ENCODE measurements at places on chromosomes 11 and 22.
A peak's percentile ranks its signal among the peaks of the same experiment; 100 is the strongest.

- no peak for DNase-seq
These were observed 107.1 kb upstream of the PARVA start for GRCh38 chr11:12270215-12270797.

DNA sequence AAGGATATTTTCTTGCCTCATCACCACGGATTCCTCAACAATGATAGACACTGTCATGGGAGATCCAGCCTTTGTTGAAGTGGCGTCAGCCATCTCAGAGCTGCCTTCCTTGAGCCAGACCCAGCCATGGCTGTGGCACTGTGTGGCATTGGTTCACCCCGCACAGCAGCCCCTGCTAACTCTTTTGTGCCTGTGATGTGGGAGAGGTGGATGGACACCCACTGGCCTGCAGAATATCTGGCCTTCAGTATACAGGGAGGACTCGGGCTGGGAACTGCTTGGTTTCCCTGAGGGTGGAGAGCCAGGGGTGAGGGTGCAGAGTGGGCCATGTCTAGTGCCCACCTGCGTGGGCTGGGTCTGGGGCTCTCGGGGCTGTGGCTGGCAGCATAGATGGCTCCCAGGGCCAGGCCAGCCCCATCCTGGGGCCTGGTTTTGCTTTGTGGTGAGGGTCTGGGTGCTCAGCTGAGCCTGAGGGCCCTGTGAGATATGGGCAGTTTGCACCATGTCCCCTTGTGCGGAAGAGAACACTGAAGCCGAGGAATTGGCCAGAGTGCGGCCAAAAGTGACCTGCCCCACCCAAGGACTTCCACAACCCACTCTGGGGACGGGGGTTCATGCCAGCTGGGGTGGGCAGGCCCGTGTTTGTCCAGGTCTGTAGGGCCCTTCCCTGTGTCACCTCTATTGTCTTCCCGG lies 6.1 kb downstream of the CLDN5 start:
- DNase-seq, result no peak

DNA sequence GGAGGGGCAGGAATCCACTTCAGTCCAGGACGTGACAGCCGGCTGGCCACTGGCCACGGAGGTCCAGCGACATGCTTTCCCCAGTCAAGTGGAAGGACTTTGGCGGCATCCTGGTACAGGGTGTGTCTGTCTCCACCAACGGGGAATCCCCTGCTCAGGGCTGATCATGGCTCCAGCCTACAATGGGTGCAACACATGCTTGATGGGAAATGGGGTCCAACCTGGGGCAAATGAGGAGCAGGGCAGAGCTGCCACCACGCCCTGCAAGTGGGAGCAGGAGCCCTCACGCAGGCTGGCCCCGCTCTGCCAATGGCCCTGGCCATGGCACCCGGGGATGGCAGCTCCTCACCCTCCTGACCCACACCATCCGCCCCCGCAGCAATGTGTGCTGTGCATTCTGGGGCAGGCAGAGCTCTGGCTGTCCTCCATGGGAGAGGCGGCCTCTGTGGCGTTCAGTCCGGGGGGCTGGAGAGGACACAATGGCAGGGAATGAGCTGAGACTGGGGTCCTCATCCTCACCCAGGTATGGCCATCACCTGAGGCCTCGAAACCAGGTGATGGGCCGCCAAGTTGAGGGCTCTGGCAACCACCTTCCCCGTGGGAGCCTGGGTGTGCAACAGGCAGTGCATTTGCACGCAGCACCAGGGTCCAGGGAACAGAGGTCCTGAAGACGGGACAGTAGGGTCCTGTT lies 5.8 kb upstream of the SEPTIN5 start:
- no peak for DNase-seq

GRCh38 chr11:45079943-45080719 lies 66.3 kb upstream of the PRDM11 start:
- no peak for DNase-seq

DNA sequence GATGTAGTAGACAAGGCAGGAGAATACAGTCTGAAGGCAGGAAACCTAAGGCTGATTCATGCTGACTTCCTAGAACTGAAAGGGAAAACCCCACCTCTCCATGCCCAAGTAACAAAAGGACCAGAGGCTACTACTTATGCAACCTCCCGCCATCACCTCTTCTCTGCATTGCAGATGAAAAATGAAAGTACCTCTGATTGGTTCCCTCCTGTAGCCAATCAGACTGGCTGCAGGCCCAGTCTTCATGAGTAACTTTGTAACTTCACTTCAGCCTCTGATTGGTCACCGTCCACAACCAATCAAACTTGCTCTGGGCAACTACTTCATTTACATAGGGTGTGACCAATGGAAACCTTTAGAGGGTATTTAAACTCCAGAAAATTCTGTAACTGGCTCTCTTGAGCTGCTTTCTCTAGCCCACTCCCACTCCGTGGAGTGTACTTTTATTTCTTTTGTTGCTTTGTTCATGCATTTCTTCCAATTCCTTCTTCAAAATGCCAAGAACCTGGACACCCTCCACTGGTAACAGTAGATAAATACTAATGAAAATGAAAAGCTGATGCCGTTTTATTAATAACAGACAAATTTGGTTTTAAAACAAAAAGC lies 5.2 kb upstream of the MAP6 start:
- no peak for DNase-seq

GRCh38 chr11:70139785-70140410 lies 61.8 kb downstream of the ANO1 start:
- no peak for DNase-seq

DNA sequence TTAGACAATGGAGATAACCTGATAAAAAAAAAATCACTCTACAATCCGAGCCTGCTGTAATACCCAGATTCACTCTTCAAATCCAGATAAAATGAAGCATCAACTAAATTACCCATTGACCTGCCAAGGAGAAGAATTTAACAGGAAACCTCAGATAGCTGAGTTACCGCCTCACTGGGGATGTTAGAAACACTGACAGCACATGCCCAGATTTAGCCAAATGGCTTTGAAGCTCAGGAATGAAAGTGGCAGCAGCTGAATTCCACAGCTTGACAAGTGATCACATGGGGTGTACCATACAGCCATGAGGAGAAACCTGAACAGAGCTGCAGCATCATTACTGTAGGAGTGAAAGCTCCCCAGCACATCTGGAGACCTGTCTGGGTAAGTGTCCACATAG lies 807.6 kb downstream of the DLG2 start:
- no peak for DNase-seq

DNA sequence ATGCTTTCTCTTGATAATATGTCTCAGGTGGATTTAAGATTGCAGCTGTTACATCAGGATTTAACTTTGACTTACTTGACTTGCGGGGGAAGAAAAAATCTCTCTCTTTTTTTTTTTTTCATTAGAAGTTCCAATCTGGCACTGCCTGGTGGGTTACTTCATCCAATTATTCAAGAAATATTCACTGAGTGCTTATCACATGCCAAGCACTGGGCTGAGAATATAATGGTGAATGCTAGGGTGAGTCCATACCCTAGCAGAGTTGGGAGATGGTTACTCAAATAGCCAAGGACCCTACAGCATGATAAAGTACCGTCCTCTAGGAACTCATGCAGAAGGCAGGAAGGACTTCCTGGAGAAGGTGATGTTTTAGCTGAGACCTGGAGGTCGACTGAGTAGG lies 57.9 kb upstream of the EIF3D start:
- DNase-seq, result no peak

GRCh38 chr22:31120230-31120629 lies 2.5 kb upstream of the INPP5J start:
- no peak for DNase-seq

DNA sequence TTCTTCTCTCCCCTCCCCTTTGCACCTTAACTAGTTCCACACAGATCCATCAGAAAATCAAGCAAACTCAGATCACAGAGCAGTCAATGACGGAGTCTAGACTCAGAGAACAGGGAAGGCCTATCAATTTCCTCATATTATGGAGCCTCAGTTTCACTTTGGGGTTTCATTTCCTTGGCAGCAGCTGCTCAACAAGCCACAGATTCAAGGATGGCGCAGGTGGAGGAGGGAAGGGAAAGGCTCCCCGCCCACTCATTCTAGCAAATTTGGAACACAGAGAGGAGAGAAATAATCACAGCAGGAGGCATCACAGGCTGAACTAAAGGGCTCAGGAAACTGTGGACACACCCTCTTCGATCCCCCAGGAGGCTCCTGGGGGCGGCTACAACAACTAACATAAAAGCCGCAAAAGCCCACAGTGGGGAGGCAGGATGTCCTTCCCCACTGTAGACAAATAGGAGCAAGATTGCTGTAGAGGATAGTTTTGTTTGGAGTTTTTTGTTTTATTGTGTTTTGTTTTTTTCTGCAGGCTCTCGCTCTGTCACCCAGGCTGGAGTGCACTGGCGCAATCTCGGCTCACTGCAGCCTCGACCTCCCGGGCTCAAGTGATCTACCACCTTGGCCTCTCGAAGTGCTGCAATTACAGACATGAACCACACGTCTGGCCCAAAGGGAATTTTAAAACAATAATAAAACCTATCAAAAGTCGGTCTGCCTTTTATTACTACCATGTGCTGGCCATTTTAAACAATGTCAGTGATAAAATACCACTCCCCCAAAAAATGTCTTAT lies 3.4 kb downstream of the PLAAT3 start:
- DNase-seq, result peak; percentile 42

DNA sequence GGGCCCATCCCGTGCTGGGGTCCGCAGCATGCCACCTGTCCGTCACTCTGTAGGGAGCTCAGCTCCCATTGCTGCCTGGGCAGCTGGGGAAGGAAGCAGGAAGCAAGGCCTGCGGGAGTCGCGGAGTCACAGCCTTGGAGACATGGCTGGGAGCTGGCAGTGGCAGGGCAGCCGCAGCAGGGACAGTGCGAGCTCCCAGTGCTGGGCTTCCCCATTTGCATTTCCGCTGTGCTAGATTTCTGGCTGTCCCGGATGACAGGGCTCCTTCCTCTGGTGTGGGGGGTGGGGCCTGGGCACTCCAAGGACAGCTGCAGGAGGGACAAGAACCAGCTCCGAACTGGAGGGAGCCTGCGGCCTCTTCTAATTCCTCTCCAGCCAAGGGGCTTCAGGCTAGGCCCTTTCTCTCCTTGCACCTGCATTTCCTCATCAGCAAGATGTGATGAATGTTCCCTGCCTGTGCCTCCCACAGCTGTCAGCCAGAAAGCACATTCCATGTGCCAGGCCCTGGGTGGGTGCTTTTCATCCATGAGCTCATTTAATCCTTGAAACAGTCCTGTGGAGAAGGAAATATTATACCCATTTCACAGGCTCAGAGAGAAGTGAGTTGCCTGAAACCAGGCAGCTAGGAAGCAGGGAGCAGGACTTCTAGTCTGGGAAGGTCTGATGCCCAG lies 48.0 kb downstream of the MYO7A start:
- no peak for DNase-seq

- no peak for DNase-seq
These were observed 17.8 kb downstream of the MAFF start for GRCh38 chr22:38219632-38220031.

GRCh38 chr22:50547263-50547985 lies 1.7 kb downstream of the KLHDC7B start:
- no peak for DNase-seq

DNA sequence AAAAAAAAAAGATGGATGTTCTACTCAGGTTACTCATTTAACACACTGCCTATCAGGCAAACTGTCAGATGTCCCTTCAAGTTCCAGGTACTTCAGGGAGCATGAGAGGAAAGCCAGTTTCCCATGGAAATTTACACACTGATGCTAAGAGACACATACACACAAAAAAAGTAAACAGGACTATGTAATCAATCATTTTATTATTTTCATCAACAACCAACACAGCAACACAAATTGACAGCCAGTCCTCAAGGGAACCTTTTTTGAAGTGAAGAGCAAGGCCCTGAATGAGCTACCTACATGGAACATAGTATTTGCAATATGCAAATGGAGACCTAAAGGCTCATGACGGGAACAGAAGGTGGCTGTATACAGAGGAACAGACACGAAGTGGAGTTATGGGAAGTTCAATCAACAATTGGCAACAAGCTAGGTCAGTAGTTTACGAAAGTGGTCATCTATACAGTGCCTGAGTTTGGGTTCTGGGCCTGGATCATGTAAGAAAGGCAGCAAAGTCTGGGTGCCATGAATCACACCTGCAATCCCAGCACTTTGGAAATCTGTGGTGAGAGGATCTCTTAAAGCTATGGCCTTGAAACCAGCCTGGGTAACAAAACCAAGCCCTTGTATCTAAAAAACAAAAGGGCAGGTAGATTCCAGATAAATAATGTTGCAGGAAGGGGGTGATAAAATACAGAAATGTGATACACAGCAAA lies 12.6 kb upstream of the WDR74 start:
- no peak for DNase-seq

DNA sequence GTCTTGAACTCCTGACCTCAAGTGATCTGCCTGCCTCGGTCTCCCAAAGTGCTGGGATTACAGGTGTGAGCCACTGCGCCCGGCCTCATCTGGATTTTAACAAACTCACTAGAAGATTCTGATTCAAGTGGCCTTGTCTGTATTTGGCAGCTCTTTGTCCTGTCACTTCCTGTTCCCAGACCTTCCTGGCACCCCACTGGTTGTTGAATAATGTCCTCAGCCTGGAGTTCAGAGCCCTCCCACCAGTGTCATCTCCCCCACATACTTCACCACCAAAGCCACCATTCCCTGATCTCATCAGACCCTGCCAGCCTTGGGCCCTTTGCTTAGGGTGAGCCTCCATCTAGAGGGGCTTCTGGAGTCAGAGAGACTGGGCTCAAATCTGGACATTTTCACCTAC lies 3.3 kb downstream of the PELI3 start:
- DNase-seq, result no peak

DNA sequence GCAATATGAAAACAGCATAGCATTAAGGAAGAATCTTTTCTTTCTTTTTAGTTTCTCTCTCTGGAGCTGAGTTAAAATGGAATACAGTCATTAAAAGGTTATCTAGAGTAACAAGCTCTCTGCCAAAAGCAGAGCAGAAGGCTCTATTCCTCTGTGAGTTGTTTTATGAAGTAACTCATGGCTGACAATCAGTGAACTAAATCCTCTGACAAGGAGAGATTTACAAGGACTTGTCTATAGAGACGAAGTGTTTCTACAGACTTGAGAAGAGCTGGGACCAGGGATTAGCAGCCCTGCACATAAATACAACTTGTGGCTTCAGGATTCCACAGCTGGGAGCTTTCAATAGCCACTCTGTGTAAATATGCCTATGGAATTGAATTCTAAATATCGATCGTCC lies 192.5 kb upstream of the RAG2 start:
- DNase-seq, result no peak

GRCh38 chr11:134503100-134503499 lies 91.1 kb upstream of the B3GAT1 start:
- DNase-seq, result no peak

DNA sequence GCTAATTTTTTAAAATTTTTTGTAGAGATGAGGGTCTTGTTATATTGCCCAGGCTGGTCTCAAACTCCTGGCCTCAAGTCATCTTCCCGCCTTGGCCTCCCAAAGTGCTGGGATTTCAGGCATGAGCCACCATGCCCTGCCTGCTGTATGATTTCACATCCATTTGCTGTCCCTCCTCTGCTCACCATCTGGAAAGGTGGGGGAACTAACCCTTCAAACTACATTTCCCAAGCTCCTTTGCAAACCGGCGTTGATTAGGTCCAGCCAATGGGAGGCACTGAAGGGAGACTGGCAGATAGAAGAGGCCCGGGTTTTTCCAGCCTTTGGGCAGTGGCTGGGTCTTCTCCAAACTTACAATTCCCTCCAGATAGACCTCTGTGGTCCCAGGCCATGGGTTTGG lies 19.3 kb downstream of the RFPL1 start:
- no peak for DNase-seq

- DNase-seq, result no peak
These were observed 114.4 kb downstream of the FBXO7 start for GRCh38 chr22:32589007-32589406.
